Amniotic stem cell (primary cell): ENCODE measurements at places on chromosomes 4 and X.

- no peak for DNase-seq
Measured at GRCh38 chr4:54315561-54316538, 86.8 kb downstream of the PDGFRA start.

GRCh38 chr4:186027405-186027804 lies 41.6 kb upstream of the TLR3 start:
- no peak for DNase-seq

DNA sequence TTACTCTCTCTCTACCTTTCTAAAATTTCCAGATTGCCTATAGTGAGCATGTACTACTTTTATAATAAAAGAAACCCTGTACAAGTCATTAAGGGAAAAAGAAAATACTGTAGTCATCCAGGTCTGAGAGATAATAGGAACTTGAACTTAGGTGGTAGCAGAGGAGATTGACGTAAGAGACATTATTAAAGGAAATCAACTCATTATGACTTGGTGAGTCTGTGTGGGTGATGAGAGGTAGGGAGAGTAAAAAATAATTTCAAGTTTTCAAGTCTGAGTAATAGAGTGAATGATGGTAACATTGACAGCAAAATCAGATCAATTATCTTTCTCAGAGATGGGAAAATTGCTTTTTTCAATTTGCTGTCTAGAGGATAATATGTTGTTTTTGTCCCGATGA lies 44.0 kb upstream of the ZCCHC12 start:
- no peak for DNase-seq

DNA sequence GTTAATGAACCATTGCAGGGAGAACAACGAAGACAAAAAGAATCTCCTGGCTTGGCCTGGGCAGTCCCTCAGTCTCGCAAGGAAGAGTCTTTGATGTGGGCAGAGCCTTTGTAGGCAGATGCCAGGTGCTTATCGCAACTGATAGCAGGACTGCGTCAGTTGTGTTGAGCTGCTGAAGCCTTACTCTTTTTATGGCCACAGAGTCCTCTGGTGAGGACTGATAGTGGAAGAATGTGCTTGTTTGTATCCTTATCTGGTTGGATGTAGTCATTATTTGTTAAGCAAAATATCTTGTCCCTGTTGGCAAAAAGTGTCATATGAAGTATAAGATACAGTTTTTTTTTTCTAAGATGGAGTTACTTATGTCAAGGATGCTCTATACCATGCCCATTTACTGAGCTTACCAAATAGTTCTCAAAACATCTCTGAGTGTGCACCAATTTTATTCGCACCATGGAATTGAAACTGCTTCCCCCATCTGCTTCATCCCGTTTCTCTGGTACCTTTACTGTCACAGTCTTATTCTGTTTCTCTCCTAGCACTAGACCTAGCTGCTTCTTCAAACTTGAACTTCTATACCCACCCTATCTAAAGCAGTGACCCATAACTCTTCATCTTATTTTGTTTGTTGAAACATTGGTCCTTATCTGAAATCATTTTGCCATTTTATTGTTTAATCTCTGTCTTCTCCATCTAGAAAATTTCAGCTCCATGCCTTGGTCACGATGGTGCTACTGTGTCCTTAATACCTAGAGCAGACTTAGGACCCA lies 47.0 kb upstream of the SPRY1 start:
- no peak for DNase-seq

DNA sequence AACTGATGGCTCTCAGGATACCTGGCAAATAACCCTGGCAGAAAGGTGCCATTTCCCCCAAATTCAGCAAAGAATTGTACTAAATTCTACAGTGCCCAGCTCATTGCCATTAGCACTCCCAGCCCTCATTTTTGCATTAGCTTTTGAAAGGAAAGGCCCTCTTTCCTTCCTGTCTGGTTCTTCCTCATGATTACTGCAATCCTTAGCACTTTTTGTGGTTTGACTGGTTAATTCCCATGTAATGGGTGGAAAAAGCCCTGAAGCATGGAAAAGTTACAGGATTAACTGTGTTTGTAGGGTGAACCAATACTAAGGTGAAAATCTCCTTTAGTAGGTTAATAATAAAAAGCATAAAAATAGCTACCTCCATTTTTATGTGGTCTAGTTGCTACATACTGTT lies 139.5 kb downstream of the NPNT start:
- DNase-seq, result no peak

GRCh38 chrX:154349359-154349935 lies 25.0 kb downstream of the FLNA start:
- no peak for DNase-seq

- DNase-seq, result no peak
Measured at GRCh38 chrX:51876441-51876840, 17.0 kb upstream of the MAGED1 start.

GRCh38 chr4:162981823-162982222 lies 184.9 kb downstream of the NAF1 start:
- DNase-seq, result no peak

GRCh38 chrX:56947699-56948098 lies 47.6 kb downstream of the SPIN3 start:
- no peak for DNase-seq

- no peak for DNase-seq
Measured at GRCh38 chr4:55578341-55579010, 13.6 kb downstream of the PDCL2 start.

DNA sequence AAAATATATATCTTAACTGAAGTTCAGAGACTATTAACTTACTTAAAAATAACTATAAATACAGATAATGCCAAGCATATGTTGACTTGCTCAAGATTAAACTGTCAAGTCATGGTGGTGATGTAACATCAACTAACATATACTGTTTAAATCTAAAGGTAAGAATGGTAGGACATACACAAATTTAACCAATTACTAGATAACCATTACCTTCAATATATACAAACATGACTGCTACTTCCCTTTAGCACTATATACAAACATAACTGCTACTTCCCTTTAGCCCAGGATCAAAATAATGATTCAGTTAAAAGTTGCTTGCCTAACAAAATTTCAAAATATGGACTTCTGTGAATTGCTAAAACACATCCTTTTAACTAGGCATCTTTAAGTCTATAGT lies 14.9 kb downstream of the HNRNPD start:
- DNase-seq, result no peak

DNA sequence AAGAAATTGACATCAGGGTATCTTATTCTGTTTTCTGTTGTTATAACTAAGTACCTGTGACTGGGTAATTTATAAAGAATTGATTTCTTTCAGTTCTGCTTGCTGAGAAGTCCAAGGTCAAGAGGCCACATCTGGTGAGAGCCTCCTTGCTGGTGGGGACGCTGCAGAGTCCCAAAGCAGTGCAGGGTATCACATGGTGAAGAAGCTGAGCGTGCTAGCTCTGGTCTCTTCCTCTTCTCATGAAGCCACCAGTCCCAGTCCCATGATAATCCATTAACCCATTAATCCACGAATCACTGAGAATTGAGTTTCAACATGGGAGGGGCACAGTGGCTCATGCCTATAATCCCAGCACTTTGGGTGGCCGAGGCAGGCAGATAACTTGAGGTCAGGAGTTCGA lies 18.0 kb downstream of the RBMX start:
- no peak for DNase-seq

- no peak for DNase-seq
Measured at GRCh38 chrX:9467751-9468150, 2.9 kb downstream of the TBL1X start.

DNA sequence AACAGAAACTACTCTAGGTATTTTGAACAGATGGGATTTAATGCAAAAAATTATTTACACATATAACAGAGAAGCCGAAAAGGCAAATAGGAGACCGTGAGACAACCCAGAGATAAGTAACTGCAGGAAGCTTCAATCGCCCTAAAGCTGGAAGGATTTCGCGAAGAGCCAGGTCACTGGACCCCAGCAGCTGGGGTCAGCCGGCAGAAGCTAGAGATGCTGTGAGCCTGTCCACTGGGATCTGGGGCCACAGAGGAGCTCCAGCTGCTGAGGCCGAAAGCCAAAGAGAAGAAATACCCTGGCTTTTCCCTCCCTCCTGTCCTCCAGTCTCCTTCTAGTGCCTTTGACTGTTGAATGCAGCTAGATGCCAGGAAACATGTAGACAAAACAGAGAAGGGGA lies 192.8 kb upstream of the BCOR start:
- DNase-seq, result no peak

DNA sequence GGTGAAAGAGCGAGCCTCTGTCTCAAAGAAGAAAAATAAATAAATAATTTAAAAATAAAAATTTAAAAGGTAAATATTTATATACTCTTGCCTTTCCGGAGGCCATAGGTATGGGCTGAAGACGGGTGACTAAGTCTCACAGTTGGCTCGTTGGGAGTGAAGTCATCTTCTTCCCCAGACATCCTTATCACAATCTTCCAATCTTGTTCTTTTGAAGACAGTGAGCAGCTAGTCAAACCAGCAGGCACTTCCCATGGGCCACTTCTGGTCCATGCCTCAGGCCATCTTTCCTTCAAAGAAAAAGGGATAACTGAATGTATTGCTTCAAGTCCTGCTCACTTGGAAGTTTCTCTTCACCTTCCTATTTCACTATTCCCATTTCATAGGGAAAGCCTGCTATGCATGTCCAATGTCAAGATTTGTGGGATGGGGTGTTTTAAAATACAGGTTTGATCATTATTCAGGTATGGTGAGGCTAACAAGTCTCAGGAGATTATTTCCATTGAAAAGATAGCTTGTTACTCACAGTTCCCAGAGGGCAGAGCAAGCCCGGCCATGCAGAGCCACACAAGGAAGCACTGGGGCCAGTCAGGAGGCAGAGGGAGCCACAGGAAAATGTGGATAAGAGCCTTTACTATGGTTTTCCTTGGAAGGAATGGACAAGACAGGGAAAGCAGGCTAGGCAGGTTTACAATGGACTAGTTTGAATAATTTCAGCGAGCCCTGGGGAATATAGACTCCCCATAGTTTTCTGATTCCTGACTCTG lies 33.3 kb upstream of the VCX2 start:
- no peak for DNase-seq

GRCh38 chrX:45748369-45748774 lies 547.7 kb upstream of the DIPK2B start:
- DNase-seq, result no peak

- DNase-seq, result no peak
Measured at GRCh38 chr4:186570193-186570996, 15.0 kb upstream of the MTNR1A start.

DNA sequence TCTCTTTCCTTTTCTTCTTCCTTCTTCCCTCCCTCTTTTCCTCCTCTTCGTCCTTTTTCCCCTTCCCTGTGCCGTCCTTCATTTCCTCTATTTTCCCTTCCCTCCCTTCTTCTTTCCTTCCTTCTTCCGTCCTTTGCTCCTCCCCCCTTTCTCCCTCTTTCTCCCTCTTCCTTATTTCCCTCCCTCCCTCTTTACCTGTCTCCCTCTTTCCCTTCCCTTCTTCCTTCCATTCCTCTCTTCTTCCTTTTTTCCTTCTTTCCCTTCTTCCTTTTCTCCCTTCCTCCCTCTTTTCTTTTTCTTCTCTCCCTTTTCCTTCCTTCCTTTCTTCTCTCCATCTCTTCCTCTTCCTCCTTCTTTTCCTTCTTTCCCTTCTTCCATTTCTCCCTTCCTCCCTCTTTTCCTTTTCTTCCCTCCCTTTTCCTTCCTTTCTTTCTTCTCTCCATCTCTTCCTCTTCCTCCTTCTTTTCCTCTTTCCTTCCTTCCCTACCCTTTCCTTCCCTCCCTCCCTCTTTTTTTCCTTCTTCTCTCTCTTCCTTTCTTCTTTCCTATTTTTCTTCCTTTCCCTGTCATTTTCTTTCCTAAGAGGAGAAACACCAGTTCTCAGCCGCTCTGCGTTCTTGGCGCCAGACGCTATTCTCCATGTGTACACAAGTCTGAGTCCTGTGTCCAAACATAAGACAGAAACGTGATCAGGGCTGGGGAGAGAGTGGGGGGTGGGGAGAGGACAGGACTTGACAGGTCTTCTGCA lies 597.1 kb downstream of the MID1IP1 start:
- DNase-seq, result no peak

- no peak for DNase-seq
Measured at GRCh38 chrX:135520022-135520552, 373 bp upstream of the INTS6L start.

GRCh38 chrX:1423215-1423614 lies 29.5 kb downstream of the ASMTL start:
- no peak for DNase-seq

- DNase-seq, result peak; percentile 1
Measured at GRCh38 chr4:35934320-35934981, 309.9 kb downstream of the ARAP2 start.

- no peak for DNase-seq
Measured at GRCh38 chrX:132741689-132742088, 216.7 kb downstream of the HS6ST2 start.

- DNase-seq, result no peak
Measured at GRCh38 chrX:120456973-120457372, 12.1 kb downstream of the LAMP2 start.

- DNase-seq, result no peak
Measured at GRCh38 chr4:140807491-140808252, 51.5 kb upstream of the TBC1D9 start.

DNA sequence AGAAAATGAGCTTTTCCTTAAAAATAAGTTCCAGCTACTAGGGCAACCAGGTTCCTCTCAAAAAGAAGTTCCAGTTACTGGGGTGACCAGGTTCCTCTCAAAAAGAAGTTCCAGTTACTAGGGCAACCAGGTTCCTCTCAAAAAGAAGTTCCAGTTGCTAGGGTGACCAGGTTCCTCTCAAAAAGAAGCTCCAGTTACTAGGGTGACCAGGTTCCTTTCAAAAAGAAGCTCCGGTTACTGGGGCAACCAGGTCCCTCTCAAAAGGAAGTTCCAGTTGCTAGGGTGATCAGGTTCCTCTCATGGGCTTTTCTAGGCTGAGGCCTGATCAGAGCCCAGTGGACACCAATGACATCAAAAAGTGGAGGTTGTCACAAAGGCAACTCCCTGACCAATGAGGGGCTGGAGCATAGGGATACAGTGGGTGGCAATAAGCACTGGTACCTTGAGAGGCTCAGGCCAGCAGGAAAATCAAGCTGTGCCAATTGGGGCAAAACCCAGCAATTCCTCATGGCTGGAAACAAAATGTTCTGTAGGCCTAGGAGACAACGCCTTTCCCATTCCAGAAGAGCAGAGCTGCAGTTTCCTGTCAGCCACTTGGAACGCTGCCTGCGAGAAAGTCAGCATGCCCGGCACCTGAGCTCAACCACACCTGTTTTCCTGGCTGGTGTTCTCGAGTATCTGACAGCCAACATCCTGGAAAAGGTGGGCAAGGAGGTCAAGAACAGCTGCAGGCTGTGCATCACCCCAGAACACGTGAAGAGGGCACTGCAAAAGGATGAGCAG lies 12.3 kb upstream of the SYTL5 start:
- no peak for DNase-seq

DNA sequence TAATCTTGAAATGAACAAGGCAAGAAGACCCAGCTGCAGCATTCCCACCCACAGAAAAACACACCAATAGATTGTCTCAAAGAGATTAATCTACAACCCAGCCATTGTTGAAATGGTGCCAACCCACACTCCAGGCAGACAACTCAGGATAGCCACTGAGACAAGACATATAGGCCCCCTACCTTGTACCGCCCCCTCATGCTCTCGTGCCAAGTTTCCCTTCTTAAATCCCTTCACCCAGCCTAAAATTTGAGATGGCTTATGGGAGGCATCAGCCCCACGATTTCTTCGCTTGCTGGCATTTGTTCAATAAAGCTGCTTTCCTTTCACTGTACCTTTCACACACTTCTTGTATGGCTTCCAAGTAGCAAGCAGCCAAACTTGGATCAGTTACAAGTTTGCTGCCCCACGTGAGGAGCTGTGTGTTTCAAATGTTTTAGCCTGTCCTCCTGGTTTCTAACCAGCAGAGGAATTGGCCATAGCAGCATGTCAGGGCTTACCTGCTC lies 1754.1 kb downstream of the C4orf33 start:
- no peak for DNase-seq
